ENCODE measurements at places on chromosomes 11 and 22. TPM values are rescaled to one million over a fixed set of nuclear protein-coding genes. Genes with fewer than 3 reads are reported as not detected.
A peak's percentile ranks its signal among the peaks of the same experiment; 100 is the strongest.

- no peak for DNase-seq
Observed at GRCh38 chr22:16608931-16609330, 16.3 kb upstream of the CCT8L2 start.

DNA sequence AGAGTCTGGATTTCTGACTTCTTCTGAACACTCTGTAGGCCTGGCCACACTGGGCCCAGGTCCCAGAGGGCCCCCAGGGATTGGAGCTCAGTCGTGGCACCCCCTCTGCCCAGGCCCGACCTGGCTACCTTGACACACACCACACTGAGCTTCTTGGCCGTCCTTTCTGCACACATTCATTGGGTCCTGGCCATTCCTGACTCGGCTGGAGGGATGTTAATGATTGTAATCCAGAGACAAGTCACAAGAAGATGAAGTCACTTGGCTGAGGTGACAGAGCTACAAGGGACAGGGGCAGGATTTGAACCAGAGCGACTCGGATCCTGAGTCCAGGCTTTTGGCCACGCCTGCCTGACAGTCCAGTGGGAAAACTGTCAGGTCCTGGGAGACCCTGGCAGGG lies 23.9 kb upstream of the PDGFB start:
- no peak for DNase-seq

DNA sequence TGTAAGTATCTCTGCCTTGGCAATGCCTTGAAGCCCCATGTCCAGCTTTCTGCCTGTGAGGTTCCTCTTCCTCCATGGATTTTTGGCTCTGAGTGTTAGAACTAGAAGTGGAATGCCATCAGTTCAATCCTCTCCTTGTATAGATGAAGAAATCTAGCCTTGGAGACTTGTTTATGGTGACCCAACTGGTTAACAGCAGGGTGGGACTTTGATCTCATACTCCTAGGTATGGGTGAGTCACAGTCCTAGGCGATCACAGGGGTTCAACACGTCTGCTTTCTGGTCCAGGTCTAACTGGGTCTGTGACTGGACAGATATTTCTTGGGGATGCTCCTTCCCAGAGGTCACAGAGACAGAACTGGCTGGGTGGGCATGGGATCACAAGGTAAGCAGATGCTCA lies 9.2 kb upstream of the MTFP1 start:
- DNase-seq: peak; percentile 78

DNA sequence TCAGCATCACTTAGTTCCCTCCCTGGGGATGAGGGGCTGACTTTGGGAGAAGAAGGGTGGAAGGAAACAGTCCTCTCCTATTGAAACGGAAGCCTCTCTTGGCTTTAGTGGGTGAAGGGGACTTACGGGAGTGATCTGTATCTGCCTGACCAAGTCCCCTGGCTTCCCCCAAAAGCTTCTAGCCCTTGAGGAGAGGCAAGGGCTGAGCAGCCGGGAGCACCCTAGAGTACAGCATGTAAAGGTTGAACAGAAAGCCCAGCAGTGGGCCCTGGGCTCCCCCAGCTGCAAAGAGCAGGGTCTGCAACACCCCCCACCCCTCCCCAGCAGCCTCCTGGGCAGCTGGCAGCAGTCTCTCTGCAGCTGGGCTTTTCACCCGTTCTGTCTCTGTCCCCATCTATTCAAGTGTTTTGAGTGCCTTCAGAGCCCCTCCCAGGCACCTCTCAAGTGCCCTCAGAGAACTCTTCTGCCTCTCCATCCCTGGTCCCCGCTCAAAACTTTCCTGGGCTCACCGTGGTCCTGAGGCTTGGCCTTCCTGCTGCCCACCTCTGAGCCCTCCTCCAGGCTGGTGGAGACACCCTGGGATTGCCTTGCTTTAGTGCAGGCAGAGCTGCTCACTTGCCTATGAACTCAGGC lies 2.7 kb downstream of the CAPN5 start:
- no peak for DNase-seq

DNA sequence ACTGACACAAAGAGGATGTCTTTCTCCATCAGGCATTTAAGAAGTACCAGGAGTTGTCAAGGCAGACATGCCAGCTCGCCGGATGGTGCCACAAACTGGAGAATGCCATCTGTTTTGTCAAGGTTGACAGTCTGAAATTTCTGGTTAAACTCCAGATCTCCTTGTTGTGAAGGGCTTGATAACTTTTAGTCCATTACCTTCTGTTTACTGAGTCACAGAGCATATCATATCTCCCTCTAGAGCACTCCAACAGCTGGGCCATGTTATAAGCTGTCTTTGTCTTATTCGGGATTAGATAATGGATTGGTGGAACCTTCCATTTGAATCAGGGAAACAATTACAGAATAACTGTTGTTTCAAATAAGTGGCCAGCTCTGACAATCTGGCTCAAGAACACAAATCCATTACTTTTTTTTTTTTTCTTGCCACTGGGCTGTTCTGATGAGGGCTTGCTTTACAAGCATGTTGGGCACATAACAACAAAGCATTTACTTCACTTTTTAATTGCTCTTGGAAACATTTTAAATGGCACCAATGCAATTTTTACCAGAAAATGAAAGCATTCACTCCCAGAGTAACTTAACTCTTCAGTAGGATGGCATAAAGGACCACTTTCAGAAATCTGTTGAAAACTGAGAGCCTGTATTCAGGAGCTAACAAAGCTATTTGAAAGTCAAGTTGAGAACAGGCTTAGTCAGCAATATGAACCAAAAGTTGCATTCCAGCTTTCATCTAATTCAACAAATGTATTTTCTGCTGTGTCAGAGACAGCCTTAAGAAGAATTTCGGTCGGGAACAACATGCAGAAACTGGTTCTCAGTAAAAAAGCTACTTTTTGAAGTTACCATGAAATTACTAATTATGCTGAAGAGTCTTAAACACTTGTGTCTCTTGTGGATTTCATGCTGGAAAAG lies 227.6 kb upstream of the PITPNB start:
- DNase-seq: no peak

GRCh38 chr11:75214843-75215242 lies 25.7 kb upstream of the TPBGL start:
- no peak for DNase-seq

DNA sequence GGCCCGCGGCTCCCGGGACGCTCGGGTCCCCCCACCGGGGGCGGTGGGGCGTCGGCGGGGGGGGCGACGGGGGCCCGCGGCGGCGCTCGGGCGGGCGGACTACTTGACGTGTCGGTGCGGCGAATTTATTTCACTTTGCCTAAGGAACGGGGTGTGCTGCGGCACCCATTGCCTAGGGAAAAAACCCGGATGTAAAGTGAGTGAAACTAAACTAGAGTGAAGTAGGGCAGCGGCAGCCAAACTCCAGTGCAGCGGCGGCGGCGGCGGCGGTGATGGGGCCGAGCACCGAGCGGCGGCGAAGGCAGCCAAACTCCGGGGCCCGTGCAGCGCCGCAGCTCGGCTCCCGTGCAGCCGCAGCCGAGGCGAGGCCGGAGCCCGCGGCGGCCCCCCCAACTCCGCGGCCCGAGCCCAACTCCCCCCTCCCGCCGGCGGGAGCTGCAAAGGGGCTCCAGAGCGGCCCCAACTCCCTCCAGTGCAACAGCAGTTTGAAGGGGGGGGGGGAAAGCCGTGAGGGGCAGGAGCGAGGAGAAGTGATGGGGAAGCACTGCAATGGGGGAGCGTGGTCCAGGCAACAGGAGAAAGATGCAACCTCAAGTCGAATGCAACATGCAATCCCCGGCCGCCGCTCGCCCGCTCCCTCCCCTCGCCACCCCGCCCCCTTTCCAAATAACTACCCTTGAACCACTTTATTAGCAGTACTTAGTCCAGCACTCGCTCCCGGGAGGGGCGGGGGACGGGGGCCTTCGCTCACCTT lies 647 bp upstream of the PHF21A start:
- peak; percentile 76 for DNase-seq

GRCh38 chr22:45905924-45906865 lies 70.8 kb downstream of the WNT7B start:
- no peak for DNase-seq

The PLA2G6 gene
- total RNA-seq: 9.6 TPM

The IL18 gene
- 72.1 TPM for total RNA-seq

The OR8B8 gene
- total RNA-seq: not detected

The ESAM gene
- total RNA-seq: not detected

Data from bronchial epithelial cell (primary cell).